Right cardiac atrium (tissue), 5 donors: ENCODE measurements at places on chromosomes 2 and 18.
A peak's percentile ranks its signal among the peaks of the same experiment; 100 is the strongest.

GRCh38 chr2:19009510-19009909, 348.9 kb downstream of the OSR1 start:
- no peak for DNase-seq

DNA sequence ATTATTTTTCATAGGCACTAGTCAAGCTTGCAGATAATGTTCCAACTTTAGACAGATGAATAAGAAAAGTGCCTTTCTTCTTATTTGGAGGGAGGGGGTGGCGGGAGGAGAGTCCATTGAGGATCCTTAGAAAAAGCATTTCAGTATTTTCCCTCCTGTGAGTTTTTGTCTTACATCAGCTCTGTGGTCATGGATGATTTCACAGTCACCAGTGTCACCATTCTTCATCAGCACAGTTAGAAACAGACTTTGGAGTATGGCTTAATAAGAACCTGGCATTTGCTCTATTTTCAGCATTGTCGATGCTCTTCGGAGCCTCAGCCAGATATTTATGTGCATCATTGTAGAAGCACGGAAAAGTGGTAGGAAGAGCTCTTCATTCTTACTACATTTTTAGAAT, 70.1 kb downstream of the SLC39A10 start:
- DNase-seq, result no peak

DNA sequence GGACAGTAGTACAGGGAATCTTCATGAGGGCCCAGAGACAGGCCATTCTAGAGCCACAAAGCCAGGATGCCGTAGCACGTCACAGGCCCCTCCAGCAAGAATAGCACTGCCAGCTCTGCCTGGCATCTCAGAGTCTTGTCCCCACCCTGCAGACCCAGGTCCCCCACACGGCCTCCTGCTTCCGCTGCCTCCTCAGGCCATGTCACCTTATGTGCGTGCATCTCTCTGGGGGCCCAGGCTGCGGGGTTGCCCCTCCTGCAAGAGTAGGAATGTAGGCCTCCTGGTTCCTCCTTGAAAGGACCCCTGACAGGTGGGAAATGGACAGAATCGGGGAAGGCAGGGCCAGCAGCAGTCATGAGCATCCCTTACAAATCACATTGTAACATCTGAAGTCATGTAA, 49.8 kb downstream of the ADI1 start:
- DNase-seq, result peak; percentile 56

- DNase-seq, result no peak
These were observed 241.0 kb downstream of the FSIP2 start for GRCh38 chr2:185979546-185980071.

- DNase-seq, result peak; percentile 56
These were observed 149.3 kb upstream of the ALPP start for GRCh38 chr2:232228971-232229894.

GRCh38 chr2:119005051-119005450, 63.1 kb downstream of the MARCO start:
- DNase-seq, result no peak

GRCh38 chr18:79379931-79380815, 15.6 kb upstream of the NFATC1 start:
- DNase-seq, result peak; percentile 69

DNA sequence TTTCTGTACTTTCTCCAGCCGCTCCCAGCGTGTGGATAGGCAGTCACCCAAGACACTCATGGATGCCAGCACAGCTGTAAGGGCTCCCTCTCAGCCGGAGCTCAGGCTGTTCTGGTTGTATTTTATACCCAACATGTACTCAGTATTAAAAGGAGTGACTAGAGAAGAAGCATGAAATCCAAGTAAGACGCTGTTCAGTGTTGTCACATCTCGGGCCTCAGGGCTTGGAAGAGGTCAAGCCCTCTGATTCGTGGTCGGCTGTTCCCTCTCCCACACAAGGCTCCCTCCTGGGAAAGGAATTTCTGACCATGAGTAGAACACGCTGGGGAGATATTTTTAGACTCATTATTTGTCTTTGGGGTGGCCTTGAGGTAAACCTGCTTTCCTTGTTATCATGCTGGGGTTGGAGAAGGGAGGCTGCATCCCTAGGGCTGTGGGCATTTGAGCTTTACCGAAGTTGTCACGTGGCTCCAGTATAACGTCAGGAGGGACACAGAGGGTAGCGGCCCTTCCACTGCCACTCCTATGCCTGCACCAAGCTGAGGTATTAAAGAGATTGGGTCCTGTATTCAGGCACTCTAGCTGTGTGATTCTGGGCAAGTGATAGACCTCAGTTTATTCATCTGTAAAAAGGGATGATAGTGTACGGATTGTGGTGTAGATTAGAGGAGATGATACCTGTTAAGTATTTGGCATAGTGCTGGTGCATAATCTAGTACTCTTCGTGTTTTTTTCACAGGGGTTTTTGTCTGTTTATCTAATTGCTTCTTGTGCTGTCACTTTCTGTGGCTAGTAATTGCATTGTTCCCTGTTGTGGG, 34.1 kb downstream of the HK2 start:
- no peak for DNase-seq

- DNase-seq, result peak; percentile 48
These were observed 89.4 kb downstream of the TNS1 start for GRCh38 chr2:217913436-217913835.

- DNase-seq, result no peak
These were observed 864.3 kb upstream of the SOX11 start for GRCh38 chr2:4827836-4828235.

- DNase-seq, result peak; percentile 37
These were observed 24.4 kb downstream of the SERTAD2 start for GRCh38 chr2:64629329-64629781.

- DNase-seq, result no peak
These were observed 259.4 kb downstream of the GPD2 start for GRCh38 chr2:156695595-156695994.

DNA sequence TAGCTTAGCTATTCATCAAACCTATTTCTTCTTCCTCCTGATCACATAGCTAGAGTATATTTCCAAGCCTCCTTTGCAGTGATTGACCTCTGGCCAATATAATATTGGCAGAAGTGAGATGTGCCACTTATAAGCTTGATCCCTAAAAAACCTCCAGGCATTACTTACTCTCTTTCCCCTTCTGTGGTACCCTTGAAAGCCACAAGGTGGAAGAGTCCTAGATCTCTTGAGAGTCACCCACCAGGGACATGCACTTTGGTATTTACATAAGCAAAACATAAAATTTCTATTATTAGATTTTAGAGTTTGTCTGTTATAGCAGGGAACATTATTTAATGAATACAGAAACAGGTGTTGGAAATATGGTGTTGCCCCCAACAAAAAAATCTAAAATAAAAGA, 112.0 kb downstream of the EXOC6B start:
- DNase-seq, result no peak

DNA sequence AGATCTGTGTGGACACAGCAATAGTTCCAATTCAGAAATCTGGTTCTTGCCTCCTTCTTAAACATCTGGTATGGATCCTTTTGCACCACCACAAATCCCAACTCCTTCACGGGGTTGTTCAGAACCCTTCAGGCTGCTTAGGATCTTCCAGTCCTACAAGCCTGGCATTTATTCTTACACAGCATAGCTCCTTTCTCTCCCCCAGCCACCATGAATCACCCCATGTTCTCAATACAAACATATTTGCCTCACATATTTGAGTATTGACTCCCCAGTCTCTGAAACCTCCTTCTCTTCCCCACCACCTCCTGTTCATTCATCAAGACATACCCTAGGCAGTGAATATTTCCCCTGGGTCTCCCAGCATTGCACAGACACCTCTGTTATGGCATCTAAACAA, 155.2 kb downstream of the ALK start:
- no peak for DNase-seq

- no peak for DNase-seq
These were observed 184.3 kb upstream of the REV1 start for GRCh38 chr2:99674090-99674489.

DNA sequence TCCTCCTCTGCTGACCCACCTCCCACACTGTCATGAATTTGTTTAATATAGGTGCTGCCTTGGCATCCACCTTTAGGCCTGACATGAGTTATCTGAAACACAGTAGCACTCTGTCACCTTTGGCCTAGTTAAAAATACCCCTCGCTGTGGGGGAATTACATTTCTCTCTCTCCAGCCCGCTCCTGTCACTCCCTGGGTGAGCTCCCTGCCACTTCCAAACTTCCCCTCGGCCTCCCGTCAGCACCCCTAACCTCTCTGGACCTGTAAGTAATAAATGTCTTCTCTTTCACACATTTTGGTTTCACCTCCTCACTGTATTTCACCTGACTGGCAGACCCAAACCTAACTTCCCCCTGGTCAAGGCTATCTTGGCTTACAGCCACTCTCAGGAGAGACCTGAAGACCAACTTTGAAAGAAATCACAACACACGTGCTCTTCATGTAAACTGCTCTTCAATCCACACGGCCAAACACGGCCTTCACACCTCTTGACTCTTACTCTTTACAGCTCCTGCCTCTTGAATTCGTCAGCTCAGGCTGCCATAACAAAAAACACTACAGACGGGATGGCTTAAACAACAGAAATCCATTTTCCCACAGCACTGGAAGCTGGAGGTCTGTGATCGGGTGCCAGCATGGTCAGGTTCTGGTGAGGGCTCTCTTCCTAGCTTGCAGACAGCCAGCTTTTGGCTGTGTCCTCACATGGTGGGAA, 28.3 kb downstream of the REEP1 start:
- DNase-seq, result no peak

GRCh38 chr18:23189768-23190661, 54.7 kb downstream of the CABLES1 start:
- DNase-seq, result no peak

DNA sequence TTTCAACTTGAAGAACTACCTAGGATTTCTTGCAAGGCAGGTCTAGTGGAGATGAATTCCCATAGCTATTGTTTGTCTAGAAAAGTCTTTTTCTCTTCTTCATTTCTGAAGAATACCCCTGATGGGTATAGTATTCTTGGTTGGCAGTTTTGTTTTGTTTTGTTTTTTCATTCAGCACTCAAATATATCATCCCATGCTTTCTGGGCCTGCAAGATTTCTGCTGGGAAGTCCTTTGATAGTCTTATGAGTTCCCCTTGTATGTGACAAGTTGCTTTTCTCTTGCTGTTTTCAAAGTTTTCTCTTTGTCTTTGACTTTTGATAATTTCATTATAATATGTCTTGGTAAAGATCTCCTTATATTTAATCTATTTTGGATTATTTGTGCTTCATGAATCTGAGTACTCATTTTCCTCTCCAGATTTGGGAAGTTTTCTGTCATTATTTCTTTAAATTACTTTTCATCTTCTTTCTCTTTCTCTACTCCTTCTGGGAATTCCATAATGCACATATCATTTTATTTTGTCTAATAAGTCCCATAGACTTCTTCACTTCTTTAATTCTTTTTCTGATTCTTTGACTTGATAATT, 101.5 kb downstream of the DSC3 start:
- no peak for DNase-seq

- DNase-seq, result peak; percentile 96
These were observed 6.1 kb downstream of the GPR17 start for GRCh38 chr2:127651971-127652550.

DNA sequence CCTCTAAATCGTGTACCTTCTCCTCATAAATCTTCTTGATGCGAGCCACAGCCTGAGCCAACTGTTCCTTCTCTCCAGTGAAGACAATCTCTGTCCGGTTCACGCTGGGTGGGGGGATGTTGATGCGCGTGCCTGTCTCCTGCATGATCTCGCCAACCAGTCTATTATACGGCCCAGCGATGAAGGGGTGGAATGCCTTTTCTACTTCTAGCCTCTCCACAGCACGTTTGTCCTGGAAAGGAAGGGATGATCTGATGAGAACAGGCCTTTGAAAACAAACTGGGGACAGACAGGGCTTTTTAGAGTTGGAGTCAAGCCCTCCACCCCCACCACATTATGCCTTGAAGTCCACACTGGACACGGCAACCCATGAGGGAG, 59.3 kb downstream of the HDLBP start:
- DNase-seq, result no peak

DNA sequence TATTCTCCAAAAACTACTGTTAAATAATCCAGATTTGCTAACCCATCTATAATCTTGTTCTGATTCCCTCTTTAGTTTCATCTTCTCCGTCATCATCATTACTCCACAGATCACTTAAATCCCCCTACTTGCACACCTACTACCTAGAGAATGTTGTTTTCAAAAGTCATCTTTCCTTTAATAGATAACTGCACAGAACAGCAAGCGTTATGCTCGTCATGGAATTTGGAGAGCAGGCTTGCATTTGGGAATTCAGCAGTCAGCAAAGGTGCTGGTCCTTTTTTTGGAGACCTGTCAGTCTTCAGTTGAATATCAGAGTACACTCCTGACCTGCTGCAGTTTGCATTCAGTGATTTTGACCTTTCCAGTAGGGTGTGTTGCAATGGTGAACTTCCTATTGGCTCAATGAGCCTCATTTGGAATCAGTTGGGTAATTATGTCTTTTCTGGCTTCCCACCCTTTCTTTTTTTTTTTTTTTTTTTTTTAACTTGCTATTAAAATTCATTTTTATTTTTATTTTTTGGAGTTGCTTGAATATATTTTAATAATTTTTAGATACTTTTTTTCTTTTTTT, 110.6 kb downstream of the HNRNPLL start:
- no peak for DNase-seq

DNA sequence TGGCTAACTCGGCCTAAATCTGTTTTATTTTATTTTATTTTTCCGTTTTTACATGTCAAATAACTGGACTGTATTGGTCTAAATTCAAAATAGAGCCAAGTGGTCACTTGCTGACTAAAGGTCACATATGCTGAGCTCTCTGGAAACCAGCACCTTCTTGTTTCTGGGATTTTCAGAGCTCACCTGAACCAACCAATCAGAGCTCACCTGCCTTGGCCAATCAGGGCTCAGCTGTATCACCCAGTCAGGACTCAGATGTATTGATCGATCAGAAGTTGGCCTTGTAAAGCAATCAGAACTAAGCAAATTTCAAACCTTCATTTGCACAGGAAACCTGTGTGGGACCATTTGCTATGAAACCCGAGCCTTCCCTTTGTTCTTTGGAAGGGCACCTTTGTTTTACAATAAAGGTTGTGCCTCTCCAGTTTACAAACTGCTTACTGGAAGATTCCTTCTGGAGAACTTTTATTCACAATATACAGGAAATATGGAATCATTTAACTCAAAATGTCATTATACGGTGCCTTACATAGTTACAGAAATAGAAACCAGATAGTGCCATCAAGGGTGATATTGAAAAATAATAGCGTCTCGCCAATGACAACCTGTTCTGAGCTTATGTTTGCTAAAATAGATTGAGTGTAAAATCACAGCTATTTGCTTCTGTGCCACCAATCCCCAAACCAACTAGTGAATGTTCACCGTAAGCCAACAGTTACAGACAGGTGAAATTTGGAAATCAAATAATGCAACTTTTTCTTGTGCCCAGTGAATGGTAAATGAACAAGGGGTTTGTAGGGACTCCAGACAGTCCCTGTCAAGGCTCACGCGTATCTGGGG, 17.3 kb upstream of the PSD4 start:
- DNase-seq, result no peak

- no peak for DNase-seq
These were observed 3.5 kb downstream of the PELI1 start for GRCh38 chr2:64140665-64141200.

DNA sequence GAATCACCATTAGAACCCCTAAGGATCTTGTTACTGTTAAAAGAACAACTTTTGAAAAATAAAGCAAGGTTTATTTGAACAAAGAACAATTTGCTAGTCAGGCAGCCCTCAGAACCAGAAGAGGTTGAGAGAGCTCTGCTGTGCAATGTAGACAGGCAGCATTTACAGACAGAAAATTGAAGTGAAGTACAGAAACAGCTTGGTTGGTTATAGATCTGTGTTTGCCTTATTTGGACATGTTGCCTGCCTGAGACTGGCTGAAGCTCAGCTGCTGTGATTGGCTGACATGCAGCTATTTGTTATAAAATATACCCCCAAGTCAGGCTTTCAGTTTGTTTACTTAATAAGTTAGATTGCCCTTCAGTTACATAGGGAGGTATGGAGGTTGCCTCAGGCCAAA, 12.5 kb downstream of the MSTN start:
- no peak for DNase-seq
